Right atrium auricular region (tissue), 2 donors: ENCODE measurements at places on chromosomes 2 and 18.
A peak's percentile ranks its signal among the peaks of the same experiment; 100 is the strongest.

- peak; percentile 58 for DNase-seq
- H3K27ac ChIP-seq = peak overlapping the region; percentile 86
- no peaks in the 10 kb centered on the region for H3K4me1 ChIP-seq
Measured at GRCh38 chr2:239312741-239313667, 87.8 kb downstream of the HDAC4 start.

DNA sequence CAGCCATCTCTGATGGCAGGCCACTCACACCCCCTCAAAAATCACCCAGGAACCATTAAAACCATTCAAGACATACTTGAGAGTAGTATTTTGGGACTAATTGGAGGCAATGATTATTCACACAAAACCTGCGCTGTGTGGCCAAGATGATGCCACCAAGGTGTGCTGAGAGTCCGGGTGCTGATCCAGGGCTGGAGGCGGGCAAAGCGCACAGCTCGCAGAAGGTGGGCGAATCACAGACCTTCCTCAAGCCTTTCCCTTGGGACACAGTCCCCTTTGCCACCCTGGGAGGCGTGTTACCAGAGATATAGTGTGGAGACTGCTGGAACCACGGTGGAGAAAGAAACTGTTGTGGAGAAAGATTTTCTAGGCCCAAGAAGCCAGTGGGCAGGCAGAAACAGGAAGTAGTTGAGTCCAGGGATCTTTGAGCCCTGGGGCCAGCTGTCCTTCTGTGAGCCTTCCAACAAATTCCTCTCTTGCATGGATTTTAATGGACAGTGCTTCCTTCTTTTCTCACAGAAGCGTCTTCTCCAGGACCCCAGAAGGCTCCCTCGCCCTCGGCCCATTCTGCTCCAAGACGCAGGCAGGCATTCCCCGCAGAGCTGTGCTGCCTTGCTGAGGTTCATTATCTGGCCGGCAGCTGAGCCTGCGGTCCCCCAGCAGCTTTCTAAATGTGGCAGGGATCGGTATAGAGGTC is 8.0 kb downstream of the COPS9 start:
- H3K27ac ChIP-seq = no peak overlapping the region
- DNase-seq = no peak
- H3K36me3 ChIP-seq = peaks cover 48% of the 10 kb centered on the region
- H3K4me1 ChIP-seq = no peaks in the 10 kb centered on the region

DNA sequence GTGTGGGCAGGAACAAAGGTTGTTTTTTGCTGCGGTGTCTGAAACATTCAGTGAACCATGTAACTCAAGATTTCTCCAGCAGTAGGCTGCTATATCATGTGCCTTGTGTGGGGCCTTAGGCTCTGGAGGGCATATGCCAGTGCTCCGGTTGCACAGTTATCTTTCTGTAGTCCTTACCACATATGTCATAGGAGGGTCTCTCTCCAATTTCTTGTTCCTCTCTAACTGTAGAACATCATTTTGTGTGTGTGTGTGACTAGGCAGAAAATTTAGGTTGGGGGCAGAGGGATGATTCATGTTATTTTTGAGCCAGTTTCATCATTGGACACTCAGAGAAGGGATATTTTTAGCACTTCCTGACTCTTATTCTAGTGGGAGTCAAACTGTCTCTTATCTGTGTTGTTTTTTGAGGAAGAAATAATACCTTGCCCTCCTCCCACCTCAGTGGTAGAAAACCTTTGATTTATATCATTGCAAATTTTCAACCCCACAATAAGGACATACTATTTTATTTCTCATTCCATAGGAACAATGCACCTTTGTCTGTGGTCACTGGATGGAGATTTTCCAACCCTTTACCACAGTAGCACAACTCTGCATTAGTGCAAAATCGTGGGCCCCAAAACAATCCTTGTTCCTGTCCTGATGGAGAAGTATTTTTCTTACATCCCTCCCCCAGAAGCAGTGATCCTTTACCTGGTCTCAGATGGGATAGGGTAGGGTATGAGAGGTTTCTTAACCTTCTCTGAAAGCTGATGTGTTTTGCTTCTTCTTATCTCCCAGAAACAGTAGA is 113.9 kb downstream of the CCDC74A start:
- no peak for DNase-seq
- H3K4me1 ChIP-seq = no peaks in the 10 kb centered on the region
- no peak overlapping the region for H3K4me3 ChIP-seq

DNA sequence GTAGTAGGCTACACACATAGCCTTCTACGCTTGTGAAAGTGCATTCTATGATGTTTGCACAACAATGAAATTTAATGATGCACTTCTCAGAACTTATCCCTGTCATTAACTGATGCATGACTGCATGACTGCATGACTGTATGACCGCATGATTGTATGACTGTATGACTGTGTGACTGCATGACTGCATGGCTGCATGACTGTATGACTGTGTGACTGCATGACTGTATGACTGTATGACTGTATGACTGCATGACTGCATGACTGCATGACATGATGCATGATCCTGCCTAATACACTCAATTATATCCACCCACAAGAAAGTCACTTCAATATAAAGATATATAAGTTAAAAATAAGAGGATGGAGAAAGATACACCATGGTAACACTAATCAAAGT is 365.4 kb upstream of the FSIP2 start:
- no peaks in the 10 kb centered on the region for H3K4me1 ChIP-seq
- H3K4me3 ChIP-seq = no peak overlapping the region
- no peak for DNase-seq
- no peaks in the 10 kb centered on the region for H3K27me3 ChIP-seq
- no peaks in the 10 kb centered on the region for H3K36me3 ChIP-seq

DNA sequence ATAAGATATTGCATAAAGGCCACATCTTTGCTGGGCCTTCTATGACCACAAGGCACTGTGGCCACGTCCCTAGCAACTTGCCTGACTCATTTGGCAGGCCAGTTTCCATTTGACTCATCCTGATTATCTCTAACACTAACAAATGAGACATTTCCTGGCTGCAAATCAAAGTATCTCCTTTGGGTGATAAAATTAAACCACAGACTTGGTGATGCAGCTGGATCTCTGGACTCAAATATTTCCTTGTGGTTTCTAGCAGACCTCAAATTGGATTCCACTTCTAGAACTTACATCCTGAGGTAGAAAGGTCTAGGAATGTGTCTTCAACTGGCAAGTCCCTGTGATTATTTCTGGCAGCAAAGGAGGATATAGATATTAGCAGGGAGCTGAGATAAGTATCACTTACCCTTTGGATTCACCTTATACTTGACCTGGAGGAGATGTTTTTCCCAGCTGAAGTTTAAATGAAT is 167.9 kb upstream of the NXPH2 start:
- H3K4me1 ChIP-seq = no peaks in the 10 kb centered on the region
- DNase-seq = peak; percentile 62
- H3K36me3 ChIP-seq = no peaks in the 10 kb centered on the region
- no peak overlapping the region for H3K4me3 ChIP-seq
- H3K27ac ChIP-seq = no peak overlapping the region
- H3K27me3 ChIP-seq = no peaks in the 10 kb centered on the region
